ENCODE measurements at places on chromosomes 6 and 20. TPM values are rescaled to one million over a fixed set of nuclear protein-coding genes. Genes with fewer than 3 reads are reported as not detected.

The RPP40 gene
- 3.7 TPM for total RNA-seq

DNA sequence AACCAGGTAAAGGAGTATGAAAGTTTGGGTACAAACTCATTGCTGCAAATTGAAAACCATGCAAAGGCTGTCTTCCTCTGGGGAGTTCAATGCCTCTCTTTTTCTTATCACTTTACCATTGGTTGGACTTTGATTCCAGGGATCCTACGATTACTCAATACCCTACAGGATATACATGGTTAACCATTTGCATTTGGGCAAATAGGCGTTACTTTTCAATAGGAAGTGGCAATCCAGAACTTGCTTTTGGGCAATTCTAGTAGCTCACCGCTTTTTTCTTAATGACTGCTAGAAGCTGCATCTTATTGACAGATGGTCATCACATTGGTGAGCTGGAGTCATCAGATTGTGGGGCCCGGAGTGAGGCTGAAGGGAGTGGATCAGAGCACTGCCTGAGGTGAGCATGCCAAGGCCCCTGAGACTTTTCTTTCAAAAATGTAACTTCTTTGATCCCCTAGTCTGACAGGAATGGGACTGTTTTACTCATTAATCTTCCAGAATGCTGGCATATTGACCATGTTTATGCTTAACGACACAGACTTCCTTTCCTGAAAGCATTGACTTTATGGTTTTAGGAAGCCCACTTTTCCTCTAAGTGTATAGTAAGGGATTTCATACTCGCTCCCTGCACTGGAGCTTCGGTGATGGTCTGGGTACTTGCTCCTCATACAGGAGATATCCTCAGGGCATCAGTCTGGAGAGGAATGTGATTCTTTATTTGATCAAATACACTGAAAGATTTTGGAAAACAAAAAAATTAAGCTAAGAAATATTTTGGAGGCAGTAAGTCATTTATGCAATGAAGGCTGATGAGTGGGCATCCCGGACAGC is at the start of gene CCR6:
Gene CCR6 (plus strand): TSS at position 270 of the 831 bp plus-strand sequence. CDS start 13,039 bp downstream, outside the sequence.
- DNase-seq = no peak

- no peak for DNase-seq
Observed at GRCh38 chr6:27650620-27651370, 177.9 kb upstream of the ZNF184 start.

- DNase-seq = no peak
Observed at GRCh38 chr6:116152620-116153019, 26.7 kb upstream of the COL10A1 start.
